Activated T-helper 2 cell treated with anti-CD3 and anti-CD28 coated beads, Interferon-gamma antibody, Interleukin-2, Interleukin-4, amounts not matched to agents 10 μg/mL and 5 μg/mL and 100 μg/mL, durations not matched to agents 14 hours and 24 hours and 36 hours (primary cell): ENCODE measurements at places on chromosomes 12 and 14. TPM values are rescaled to one million over a fixed set of nuclear protein-coding genes. Genes with fewer than 3 reads are reported as not detected.

DNA sequence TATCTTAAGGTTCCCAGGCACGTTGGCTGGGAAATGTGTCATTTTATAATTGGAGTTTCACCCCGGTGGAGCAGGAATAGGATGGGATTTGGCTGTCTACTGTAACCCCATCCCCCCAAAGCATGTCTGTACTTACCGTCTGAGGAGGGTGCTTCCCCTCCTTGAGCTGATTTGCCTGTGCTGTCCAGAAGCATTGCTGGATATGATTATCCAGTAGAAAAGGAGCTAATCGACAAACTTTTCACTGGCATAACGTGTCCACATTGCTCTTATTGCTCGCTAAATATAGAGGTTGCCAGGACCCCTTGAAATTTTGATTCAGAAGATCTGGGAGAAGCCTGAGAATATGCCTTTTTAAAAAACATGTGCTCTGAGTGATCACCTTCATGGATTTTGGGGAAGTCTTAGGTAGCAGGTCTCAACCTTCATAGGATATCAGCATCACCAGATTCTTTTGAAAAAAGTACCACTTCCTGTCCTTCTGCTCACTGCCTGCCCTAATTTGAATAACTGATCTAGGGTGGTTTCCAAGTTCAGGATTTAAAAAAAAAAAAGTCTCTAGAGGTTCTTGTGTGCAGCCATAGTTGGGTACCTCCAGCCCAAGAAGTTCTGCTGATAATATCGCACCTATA lies 80.4 kb upstream of the KCNA1 start:
- DNase-seq = peak; percentile 17

- DNase-seq = no peak
Observed at GRCh38 chr14:96489327-96489726, 12.9 kb upstream of the PAPOLA start.

GRCh38 chr12:105522166-105522825 lies 191.8 kb downstream of the C12orf75 start:
- no peak for DNase-seq

DNA sequence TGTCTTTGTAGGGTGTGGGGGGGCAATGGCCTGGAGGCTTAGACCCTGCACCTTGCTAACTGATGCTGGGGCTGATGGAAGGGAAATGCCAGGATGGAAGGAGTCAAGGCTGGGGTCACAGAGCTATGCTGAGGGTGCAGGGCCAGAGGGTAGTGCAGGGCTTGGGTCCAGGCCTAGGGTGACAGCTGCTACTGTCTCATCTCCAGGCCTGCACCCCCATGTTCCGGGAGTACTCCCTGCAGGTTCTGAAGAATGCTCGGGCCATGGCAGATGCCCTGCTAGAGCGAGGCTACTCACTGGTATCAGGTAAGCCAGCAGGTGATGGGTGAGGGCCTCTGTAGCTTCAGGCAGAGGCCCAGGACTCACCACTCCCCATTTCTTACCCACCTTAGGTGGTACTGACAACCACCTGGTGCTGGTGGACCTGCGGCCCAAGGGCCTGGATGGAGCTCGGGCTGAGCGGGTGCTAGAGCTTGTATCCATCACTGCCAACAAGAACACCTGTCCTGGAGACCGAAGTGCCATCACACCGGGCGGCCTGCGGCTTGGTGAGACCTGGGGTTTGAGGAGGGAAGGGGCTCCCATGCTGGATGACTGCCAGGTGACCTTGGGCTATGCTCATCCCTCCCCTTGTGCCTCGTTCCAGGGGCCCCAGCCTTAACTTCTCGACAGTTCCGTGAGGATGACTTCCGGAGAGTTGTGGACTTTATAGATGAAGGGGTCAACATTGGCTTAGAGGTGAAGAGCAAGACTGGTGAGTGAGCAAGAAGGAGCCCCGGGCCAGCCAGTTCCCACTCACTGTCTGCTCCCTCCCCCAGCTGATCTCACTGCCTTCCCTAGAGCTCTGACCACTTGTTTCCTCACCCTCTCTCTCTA lies 4.1 kb downstream of the SHMT2 start:
- no peak for DNase-seq

DNA sequence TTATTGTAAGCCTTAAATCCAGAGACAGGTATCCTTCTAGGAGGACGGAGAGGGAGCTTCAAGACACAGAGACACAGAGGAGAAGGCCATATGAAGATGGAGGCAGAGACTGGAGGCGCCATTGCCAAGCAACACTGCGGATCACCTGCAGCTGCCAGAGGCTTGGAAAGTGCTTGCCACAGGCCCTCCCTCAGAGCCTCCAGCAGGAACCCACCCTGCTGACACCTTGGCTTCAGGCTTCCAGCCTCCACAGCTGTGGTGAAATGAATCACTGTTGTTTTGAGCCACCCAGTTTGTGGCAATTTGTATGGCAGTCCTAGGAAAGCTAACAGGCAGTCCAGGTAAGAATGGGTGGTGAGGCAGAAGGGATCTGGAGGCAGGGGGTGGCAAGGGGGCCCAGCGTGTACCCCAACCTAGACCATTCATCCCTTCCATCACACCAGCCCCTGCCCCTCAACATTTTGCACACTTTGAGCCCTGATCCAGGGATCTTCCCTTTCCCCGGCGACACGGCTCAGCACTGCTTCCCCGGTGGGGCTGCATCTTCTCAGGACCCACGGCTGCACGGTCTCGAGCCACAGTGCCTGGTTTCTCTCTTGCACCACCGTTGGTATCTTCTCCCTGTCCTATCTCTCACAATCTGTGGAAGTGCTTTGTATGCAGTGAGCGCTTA lies 22.3 kb upstream of the BCDIN3D start:
- DNase-seq = no peak

DNA sequence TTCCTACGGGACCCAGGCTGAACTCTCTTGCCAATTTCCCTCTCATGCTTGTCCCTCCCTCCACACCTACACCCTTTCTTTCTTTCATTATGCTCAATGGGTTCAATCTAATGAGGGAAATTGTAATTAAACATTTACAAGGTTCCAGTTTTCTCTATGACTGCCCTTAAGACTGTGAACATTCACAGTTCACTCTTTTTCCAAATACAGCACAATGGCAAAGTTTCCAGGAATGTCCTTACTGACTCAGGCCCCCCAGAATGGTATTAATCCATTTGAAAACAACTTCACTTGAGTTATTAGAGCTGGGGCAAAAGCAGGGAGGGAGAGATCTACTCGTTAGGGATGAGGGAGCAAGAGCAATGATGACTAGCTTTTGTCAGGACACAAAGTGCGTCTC lies 892.1 kb downstream of the NRXN3 start:
- no peak for DNase-seq

GRCh38 chr14:56145181-56145769 lies 27.1 kb downstream of the PELI2 start:
- no peak for DNase-seq

DNA sequence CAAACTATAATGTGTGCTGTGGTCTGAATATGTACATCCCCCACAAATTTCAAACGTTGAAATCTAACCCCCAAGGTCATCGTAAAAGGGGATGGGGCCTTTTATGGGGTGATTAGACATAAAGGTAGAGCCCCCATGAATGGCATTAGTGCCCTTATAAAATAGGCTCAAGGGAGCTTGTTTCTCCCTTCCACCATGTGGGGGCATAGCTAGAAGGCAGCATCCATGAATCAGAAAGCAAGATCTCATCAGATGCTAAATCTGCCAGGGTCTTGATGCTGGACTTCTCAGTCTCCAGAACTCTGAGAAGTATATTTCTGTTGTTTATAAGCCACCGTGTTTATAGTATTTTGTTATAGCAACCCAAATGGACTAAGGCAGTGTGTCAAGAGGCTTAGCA lies 33.4 kb upstream of the IGF1 start:
- no peak for DNase-seq

DNA sequence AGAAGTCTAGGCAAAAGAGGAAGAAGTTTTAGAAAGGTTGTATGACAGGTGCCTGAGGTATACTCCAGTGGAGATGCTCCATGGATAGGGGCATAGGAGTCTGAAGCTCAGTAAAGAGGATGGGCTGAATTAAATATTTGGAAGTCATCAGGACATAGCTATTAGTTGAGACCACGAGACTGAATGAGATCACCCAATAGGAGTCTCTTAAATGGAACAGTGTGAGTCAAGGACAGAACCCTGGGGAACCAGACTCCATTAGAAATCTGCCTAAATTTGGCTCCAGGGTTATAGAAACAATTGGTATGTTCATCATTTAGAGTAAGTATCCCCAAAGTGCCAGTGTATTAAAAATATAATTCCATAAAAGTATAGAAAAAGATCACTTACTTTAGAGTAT lies 172.6 kb downstream of the PRKCH start:
- no peak for DNase-seq

GRCh38 chr12:111864913-111865312 lies 22.9 kb downstream of the MAPKAPK5 start:
- no peak for DNase-seq

GRCh38 chr14:60212503-60213371 lies 36.3 kb upstream of the PPM1A start:
- DNase-seq = no peak

DNA sequence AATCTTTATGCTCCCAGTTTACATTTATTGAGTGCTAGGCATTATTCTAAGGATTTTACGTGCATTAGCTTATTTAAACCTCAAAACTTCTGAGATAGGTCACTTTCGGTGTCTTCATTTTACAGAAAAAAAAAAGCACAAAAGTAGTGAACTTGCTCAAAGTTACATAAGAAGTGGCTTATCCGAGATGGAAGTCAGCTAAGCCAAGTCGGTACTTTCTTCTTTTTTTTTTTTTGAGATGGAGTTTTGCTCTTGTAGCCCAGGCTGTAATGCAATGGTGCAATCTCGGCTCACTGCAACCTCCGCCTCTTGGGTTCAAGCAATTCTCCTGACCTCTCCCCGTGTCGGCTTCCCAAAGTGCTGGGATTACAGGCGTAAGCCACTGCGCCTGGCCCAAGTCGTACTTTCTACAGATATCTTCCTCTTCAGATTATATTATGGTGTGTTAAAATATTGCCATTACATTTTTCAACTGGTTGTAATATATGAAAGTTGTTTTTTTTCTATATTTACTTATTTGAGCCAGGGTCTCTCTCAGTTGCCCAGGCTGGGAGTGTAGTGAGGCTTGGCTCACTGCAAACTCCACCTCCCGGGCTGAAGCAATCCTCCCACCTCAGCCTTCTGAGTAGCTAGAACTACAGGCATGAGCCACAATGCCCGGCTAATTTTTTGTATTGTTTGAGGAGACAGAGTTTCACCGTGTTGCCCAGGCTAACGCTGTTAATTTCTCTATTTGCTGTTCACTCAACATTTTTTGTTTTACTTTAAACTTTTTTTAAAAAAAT lies 8.9 kb downstream of the DPPA3 start:
- DNase-seq = no peak

GRCh38 chr14:52352061-52352491 lies 38.0 kb downstream of the PTGER2 start:
- DNase-seq = peak; percentile 70

- no peak for DNase-seq
Observed at GRCh38 chr12:1839956-1840951, 19.9 kb downstream of the LRTM2 start.

- DNase-seq = no peak
Observed at GRCh38 chr12:59372956-59373355, 222.9 kb upstream of the SLC16A7 start.

DNA sequence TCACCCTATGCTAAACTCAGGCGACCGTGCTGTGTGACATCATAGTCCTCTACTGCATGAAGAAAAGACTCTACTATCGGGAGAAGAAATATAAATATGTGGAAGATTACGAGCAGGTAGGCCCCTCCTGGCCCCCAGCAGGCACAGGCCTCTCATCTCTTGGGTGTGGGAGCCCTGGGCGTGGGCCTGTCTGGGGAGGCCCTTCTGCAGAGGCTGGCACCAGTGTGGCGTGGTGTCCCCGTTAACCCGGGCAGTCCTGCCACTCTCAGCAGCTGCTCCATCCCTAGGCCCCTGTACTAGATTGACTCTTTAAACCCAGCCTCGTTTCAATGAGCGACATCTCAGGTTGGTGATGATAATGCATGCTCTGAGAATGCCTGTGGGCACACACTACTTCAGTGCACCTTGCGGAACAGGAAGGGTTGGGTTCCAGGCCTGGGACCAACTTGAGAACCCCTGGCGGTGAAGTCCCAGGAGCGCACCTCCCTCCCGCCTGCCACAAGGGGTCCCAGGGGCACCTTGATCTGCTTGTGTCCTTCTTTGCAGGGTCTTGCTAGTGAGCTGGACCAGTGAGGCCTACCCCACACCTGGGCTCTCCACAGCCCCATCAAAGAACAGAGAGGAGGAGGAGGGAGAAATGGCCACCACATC lies 23.2 kb downstream of the P2RX4 start:
- no peak for DNase-seq

DNA sequence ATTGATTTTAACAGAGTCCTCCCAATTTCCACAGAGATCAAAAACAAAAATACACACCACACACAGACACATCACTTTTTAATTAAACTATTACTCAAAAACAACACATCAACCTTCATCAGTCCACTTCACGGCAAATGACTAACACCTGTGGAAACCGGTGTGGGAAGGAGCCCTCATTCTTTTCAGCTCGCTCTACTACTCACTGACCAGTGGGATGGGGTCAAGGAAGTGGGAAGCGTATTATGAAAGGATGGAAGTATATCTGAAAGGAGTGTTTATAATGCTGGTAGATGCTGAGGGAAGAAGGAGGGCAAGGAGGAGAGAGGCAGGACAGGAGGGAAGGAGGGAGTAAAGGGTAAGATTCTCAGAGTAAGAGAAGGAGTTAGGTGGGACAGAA lies 156.5 kb downstream of the EPS8 start:
- DNase-seq = no peak

GRCh38 chr12:3035171-3035570 lies 42.0 kb upstream of the TSPAN9 start:
- DNase-seq = no peak

DNA sequence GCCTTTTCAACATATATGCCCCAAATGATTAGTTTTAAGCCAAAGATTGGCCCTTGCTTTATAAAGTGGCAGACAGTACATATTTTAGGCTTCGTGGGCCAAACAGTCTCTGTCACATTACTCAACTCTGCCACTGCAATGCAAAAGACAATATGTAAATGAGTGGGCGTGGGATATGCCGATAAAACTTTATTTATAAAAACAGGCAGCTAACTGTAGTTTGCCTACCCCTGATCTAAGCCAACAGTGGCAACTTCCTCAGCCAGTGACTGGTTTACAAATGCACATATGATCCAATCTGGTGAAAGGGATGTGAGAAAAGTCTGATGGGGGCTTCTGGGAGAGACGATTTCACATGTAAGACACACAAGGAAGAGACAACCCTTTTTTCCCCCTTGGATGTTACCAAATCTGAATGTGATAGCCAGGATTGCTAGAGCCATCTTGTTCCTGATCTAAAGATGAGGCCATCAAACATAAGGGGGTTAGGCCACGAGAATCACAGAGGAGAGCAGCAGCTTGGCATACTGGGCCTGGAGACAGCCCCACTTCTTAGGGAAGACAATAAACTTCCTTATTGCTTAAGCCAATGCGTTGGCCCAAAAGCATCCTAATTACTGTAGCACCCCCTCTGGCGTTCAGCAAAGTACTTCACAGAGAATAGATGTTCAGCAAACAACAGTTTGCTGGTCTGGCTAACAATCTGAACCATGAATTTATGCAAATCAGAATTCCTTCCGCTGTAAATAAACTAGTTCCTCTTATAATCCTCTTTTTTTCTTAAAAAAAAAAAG lies 75.2 kb upstream of the TMCC3 start:
- DNase-seq = no peak

Gene ACOT6
- not detected in 2 replicates for total RNA-seq

Gene PPP1R36
- not detected in 2 replicates for total RNA-seq

Gene ZNF410
- total RNA-seq = 77.5 and 82.9 TPM in 2 replicates

Gene ACOT4
- total RNA-seq = 0.57 and 1.4 TPM in 2 replicates

Gene SAMD4A
- total RNA-seq = 4.3 and 5.1 TPM in 2 replicates

Gene RAB21
- total RNA-seq = 95.4 and 96.1 TPM in 2 replicates

Gene CLEC1A
- not detected in 2 replicates for total RNA-seq
